ENCODE measurements at places on chromosomes 3 and 15.

GRCh38 chr15:25641361-25641760 lies 202.5 kb upstream of the UBE3A start:
- peak; percentile 38 for DNase-seq

- DNase-seq = no peak
These were observed 8.2 kb downstream of the FILIP1L start for GRCh38 chr3:100106094-100106493.

- no peak for DNase-seq
These were observed 104.6 kb upstream of the SELENOK start for GRCh38 chr3:53996141-53996874.

DNA sequence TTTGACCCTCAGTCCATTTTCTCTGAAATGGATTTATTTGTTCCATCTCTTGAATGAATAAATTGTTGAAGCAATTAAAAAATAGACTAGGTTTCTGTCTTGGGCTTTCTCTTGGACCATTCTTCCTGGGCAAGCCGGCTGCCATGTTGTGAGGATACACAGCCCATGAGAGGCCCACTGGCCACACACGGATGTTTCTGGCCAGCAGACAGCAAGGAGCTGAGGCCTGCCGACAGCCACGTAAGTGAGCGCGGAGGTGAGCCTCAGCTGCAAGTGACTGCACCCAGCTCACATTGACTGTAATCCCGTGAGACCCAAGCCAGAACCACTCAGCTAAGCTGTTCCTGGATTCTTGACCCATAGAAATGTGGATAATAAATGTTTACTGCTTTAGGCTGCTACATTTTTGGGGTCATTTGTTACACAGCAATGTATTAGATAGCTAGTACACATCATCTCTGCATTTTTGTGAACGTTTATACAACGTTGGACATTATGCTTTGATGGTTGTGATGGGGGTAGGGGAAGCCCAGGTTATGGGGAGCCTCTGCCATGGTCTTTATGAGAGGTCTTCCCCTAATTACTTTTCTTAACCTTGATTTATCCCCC lies 22.8 kb downstream of the IDH3A start:
- DNase-seq = no peak

Measured in retina (tissue), 1 donor.